ENCODE measurements at places on chromosomes 4 and X.

GRCh38 chrX:82218361-82218760, 1016.5 kb downstream of the SH3BGRL start:
- DNase-seq: no peak

GRCh38 chr4:98976716-98977115, 18.8 kb upstream of the METAP1 start:
- no peak for DNase-seq

- DNase-seq: no peak
These were observed 40.4 kb upstream of the PGK1 start for GRCh38 chrX:78063687-78064086.

GRCh38 chr4:65623506-65623905, 46.8 kb downstream of the EPHA5 start:
- DNase-seq: no peak

DNA sequence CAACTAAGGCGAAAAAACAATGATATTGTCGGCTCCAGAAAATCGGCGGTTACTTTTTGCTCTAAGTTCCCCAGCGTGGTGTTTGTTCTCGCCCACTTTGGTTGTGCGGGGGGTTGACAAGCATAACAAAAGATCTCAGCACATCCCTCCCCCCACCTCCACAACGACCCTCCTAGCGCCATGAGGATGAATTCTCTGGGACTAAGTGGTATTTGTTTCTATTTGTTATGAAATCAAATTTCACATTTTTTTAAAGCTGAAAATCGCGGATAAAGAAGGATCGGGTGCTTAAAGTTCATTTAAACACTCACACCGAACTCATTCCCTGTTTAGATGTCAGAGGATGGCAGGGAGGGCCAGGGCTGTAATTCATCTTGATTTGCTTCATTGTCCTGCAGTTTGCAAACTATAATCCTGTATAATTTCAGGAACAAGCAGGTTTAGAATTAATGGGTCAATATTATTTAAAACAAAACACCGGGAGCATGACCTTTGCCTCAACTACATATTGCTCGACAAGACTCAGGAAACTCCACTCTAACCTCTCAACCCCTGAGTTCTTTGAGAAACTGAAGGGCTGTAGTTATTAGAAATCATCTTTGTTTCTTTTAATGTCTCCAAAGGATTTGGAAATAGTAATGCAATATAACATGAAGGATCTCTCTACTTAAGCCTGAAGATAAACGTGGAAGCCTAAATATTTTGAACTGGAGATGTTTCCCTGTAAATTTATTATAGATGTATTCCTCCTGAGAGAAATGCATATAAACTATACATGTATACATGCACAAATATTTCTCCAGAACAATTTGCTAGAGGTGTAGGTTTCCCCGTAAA, 6.4 kb downstream of the PITX2 start:
- DNase-seq: no peak

GRCh38 chr4:81257021-81257420, 42.0 kb upstream of the PRKG2 start:
- DNase-seq: no peak

- DNase-seq: no peak
These were observed 55.1 kb downstream of the RAB40A start for GRCh38 chrX:103464072-103464773.

GRCh38 chrX:35726176-35726575, 72.0 kb upstream of the MAGEB16 start:
- DNase-seq: no peak

DNA sequence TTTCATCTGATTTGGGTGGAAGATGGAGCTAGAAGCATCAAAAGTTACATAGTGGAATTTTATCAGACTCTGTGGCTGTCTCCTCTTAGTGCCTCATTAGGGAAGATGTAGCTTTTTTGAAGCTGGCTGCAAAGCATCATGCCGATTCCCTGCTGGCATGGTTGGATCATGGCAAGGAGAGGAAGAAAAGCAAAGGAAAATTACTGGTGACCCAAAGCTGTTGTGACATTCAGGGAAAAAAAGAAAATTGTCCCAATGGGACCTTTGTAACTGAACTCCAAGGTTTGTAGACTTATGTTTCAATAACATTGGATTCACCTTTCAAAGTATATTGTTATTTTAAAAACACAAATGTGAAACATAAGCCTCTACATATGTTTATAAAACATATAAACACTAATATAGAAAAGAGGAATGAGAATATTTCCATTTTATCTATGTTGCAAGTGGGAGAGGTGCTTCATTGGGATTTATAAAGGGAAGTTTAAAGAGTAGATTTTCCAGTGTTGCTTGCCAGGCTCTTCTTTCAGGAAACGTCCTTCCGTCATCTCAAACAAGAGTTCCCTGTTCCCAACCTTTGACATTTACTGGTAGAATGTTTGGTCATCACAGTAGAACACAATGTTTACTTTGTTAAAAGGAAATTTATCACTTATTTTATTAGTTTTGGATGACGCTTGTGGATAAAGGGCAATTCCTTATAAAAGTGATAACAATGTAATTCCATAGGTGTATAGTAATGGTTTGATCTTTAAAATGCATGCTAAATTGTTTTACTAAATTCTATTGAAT, 190.1 kb upstream of the GPRIN3 start:
- no peak for DNase-seq

DNA sequence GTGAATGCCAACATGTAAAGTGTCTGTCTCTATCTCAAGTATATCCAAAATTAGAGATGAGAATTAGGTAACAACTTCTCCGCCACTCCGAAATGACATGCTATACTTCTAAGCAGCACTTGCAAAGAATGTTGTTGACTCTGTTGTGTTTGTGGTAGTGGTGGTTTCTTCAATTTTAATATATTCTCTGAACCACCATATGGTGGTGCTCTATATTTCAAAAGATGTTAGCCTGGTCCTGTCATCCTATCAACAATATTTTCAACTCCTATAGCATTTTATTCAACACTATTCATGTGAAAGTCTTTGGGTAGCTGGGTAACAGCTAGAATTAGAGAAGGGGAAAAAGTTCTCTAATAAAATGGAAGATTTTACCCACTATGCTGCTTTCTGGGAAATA, 1622.8 kb upstream of the IGFBP7 start:
- no peak for DNase-seq

DNA sequence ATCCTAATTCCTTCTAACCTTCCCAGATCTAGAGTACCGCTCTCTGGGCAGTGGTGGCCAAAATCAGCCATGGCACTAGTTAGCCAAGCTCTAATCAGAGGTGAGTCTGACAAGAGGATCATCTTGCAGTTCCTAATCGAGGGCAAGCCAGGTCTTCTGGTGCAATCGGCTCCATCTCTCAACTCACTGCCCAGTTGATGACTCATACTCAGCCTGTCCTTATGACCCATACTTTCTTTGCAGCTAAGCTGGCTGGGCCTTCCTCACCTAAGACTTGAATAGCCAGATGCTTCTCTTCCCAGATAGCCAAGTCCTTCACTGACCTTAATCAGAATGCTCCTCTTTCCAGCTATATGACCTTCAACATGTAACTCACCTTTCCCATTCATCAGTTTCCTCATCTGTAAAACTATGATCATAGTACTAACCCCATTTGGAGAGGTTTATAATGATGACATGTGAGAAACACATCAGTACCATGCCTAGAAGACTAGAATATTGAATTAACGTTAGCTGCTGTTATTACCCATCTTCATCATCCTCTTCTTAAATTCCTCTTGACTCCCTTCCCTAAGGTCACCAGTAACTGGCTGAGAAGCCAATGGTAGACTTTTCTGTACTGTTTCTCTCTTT, 57.1 kb downstream of the RELL1 start:
- no peak for DNase-seq

DNA sequence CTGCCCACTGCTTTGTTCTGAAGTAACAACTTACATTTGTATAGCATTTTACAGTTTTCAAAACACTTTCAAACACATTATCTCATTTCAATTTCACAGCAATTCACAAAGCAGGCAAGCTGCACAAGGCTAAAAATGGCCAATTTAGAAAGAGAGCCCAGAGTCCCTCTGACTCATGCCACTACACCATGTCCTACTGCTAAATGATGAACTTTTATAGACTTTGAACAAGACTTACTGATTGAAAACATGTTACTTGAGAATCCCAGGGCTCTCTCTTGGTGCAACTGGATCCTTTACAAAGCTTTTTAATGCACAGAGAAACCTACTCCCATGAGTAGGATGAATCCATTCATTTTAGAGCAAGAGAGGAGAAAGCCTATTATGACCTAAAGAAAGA, 5.8 kb upstream of the G3BP2 start:
- DNase-seq: no peak

DNA sequence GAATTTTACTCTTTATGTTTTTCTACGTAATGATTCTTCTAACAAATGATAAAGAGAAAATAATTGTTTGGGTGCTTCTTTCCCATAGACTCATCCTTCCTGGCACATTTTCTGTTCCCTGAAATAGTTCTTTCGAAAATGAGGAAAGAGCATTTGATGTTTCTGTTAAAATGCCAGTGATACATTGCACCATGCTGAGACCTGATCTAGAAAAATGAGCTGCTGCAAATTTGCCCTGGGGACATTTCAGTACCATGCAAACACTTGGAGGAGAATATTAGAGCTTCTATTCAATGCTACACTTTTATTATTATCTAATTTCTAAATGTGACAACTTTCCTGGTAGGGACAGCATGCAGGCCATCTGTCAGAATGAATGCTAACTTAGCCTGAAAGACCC, 83.3 kb downstream of the C4orf33 start:
- no peak for DNase-seq

GRCh38 chr4:53967986-53968385, 96.4 kb downstream of the CHIC2 start:
- no peak for DNase-seq

DNA sequence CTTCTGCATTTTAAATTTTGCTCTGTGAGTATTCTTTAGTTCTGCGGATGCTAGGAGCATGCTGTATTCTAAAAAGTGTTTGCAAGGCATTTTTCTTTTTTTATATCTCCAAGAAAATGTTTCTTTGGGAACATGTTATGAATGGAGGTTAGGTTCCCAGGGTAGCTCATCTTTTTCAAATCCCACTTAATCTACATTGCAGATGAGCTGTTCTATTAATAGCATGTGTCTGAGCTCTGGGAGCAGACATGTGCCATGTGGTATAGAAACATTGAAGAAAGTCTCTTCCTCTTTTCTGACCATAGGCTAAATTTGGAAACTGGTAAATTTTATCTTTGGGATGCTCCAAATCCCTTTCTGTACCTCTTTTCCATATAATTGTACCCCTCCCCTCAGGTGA, 23.2 kb downstream of the DIAPH2 start:
- no peak for DNase-seq

GRCh38 chrX:133530960-133531359, 115.7 kb upstream of the GPC4 start:
- no peak for DNase-seq

DNA sequence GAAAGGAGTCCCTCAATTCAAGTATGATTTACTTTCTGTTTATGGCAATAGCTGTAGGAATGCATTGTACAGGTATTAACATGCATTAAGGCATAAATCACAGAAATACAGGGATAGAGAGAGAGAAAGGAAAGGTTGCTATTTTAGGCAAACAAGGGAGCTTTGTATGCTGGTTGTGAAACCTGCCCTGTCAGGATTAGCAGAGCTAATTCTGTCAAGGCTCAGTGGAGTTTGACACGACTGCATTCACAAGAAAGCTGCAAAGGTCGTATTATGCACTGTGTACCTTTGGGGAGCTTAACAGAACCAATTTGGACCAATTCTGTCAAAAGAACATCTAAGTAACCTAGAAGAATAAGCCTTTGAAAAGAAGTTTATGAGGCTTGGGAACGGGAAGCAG, 239.3 kb downstream of the GRIA2 start:
- DNase-seq: no peak

DNA sequence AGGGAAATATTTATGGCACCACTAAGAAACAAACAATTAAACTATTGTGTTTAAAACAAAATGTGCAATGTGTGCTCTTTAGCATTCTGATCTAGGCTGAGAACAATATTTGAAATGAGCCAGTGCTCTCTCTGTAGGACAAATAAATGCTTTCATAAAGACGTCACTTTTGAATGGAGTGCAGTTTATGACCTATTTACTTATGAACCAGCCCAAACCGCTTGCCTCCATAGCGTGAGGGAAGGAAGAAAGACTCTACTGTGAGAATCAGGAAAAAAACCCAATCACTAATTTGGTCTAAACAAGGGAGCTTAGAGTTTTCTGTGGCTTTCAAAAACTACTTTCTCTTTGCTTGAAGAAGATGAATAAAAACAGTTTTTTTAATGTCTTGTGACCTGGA, 39.4 kb downstream of the SAT1 start:
- no peak for DNase-seq

DNA sequence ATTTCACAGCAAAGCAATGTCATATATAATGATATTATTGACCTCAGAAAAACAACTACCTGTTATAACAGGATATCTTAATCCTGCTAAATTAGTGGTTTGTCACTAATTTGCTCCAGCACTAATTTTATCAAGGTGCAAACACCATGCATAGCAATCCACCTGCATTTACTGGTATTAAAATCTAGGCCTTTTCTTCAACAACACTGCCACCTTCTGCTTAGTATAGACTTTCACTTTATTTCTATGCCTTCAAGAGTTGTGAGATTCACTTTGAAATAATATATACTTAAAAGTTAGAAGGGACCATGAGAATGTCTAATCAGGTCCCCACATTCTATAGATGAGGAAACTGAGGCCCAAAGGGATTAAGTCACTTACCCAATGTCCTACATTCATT, 82.1 kb upstream of the IQCM start:
- no peak for DNase-seq

DNA sequence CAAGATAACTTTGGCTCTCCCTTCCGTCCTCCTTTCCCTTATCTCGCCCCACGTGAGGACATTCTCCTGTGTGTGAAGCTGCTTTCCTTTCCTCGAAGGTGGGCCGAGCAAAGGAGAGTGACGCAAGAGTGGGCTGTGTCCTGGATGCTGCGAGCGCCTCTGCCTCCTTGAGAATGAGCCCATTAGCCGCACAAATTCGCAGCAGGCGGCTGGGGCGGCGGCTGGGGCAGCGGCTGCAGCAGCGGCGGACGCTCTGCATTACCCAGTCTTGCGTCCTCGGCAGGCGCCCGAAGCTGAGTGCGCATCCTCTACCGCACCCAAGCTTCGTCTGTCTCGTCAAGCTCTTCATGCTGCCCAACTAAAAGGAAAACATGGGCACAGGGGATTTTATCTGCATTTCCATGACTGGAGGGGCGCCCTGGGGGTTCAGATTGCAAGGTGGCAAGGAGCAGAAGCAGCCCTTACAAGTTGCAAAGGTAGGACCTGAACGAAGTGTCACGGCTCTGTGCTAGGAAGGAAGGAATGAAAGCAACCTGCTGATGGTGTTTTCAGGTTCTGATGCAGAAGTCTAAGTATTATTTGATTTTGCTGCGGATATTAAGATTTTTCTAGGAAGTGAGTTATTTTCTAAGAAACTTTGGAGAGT, at the start of gene SYNPO2:
Gene SYNPO2, plus strand, starts transcription at position 189 of the 646 bp plus-strand sequence. Its CDS starts 183 bp downstream, at position 372.
- no peak for DNase-seq

- no peak for DNase-seq
These were observed 61.3 kb upstream of the NFKB1 start for GRCh38 chr4:102439812-102440211.

DNA sequence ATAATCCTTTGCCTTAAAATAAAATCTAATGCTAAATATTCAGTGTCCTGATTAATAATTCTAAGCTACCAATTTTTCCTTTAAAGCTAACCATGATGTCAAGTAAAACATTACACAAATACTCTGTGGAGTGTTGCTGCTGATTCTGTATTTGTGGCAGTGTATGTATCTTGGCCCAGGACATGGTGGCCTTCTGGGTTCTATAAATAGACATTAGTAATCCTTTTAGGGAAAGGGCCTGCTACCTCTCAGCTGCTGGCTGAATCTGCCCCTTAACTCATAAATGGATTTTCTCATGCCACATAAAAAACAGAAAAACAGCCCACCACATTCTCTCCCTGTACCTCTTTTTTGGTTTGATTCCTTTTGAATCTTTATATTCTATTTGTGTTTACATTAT, 1.2 kb upstream of the XK start:
- no peak for DNase-seq

Measured in activated gamma-delta T cell (primary cell).